Upper lobe of right lung (tissue), 1 donor: ENCODE measurements at places on chromosomes 7 and 10. TPM values are rescaled to one million over a fixed set of nuclear protein-coding genes. Genes with fewer than 3 reads are reported as not detected.
A peak's percentile ranks its signal among the peaks of the same experiment; 100 is the strongest.

TFEC gene
- 29.8 TPM for total RNA-seq

DNA sequence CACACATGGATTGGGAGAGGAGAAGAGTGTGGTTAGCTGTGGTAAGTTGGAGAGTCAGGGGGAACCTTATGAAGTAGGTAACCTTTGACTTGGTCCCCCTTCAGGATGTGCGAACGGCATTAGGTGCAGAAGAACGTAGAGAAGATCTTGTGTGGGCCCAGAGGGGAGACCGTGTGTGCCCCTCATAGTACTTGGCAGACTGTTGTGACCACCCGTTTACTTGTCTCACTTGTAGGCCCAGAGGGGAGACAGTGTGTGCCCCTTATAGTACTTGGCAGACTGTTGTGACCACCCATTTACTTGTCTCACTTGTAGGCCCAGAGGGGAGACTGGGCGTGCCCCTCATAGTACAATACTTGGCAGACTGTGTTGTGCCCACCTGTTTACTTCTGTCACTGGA is 2.6 kb downstream of the GTPBP4 start:
- H3K4me3 ChIP-seq: no peak overlapping the region
- H3K4me1 ChIP-seq: peaks cover 24% of the 10 kb centered on the region
- peak; percentile 46 for DNase-seq
- H3K27ac ChIP-seq: no peak overlapping the region
- no peaks in the 10 kb centered on the region for H3K27me3 ChIP-seq

- DNase-seq: no peak
- H3K36me3 ChIP-seq: no peaks in the 10 kb centered on the region
- peak overlapping the region; percentile 42 for H3K4me3 ChIP-seq
- H3K27me3 ChIP-seq: no peaks in the 10 kb centered on the region
- H3K27ac ChIP-seq: peak overlapping the region; percentile 28
Measured at GRCh38 chr7:111091593-111092358, 849 bp downstream of the LRRN3 start.

WEE2 gene
- total RNA-seq: not detected

DNA sequence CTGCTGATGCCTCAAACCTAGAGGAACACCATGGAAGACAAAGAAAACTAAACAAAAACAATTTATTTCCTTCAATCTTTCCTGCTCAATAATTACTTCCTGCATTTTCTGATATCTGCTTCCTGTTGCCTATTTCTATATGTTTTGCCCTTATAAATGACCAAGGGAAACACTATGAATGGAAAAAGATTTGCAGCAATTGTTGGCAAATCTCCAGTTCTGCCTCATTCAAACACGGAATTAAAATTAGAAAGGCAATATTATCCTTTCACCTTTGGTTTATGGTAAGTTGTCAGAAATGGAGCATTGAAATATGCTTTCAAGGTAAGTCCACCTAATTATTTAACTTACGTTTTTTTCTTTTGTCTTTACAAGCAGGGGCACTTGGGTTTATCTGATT is 552.2 kb upstream of the ANKRD30A start:
- no peak overlapping the region for H3K27ac ChIP-seq
- no peaks in the 10 kb centered on the region for H3K4me1 ChIP-seq

GRCh38 chr10:113705344-113705652 is 25.6 kb downstream of the CASP7 start:
- H3K36me3 ChIP-seq: peaks cover 8% of the 10 kb centered on the region
- no peak overlapping the region for H3K27ac ChIP-seq
- DNase-seq: no peak
- no peak overlapping the region for H3K4me3 ChIP-seq
- no peaks in the 10 kb centered on the region for H3K27me3 ChIP-seq

DNA sequence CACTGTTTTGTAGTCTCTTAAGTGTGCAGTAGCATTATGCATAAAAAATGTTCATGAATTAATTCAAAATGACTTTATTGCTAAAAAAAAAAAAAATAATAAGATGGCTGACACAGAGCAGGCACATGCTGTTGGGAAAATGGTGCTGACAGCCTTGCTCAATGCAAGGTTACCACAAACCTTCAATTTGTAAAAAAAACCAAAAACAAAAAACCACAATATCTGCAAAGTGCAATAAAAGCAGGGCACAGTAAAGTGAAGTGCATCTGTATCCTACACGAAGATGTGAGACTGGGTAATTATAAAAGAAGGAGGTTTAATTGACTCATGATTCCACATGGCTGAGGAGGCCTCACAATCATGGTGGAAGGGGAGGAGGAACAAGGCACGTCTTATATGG is 185.8 kb downstream of the USP6NL start:
- DNase-seq: no peak
- H3K36me3 ChIP-seq: no peaks in the 10 kb centered on the region
- H3K4me1 ChIP-seq: no peaks in the 10 kb centered on the region
- no peak overlapping the region for H3K4me3 ChIP-seq
- H3K27me3 ChIP-seq: no peaks in the 10 kb centered on the region

SLC26A3 gene
- total RNA-seq: not detected

DNA sequence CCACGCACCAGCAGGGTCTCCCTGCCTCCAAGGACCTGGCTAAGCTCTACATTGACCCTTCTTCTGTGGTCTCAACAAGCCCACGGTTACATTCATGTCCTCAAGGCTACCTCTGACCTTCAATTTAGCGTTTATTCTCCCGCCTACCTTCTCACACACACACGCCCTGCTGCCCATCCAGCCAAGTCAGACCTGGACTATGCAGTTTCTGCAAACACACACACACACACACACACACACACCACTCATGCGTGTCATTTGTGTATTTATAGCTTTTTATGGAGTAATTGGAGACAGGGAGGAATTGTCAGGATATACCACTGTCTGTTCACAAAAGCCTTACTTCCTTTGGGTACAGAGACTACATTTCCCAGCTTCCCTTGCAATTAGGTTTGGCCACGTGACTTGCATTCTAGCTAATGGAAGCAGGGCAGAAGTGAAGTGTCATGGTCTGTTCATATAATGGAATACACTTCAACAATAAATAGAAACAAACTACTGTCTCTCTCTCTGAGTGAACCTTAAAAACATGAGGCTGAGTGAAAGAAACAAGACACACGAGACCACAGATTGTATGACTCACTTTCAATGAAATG is 53.8 kb upstream of the CPXM2 start:
- no peak for DNase-seq
- H3K27ac ChIP-seq: no peak overlapping the region
- H3K36me3 ChIP-seq: no peaks in the 10 kb centered on the region
- no peaks in the 10 kb centered on the region for H3K27me3 ChIP-seq
- no peak overlapping the region for H3K4me3 ChIP-seq

DNA sequence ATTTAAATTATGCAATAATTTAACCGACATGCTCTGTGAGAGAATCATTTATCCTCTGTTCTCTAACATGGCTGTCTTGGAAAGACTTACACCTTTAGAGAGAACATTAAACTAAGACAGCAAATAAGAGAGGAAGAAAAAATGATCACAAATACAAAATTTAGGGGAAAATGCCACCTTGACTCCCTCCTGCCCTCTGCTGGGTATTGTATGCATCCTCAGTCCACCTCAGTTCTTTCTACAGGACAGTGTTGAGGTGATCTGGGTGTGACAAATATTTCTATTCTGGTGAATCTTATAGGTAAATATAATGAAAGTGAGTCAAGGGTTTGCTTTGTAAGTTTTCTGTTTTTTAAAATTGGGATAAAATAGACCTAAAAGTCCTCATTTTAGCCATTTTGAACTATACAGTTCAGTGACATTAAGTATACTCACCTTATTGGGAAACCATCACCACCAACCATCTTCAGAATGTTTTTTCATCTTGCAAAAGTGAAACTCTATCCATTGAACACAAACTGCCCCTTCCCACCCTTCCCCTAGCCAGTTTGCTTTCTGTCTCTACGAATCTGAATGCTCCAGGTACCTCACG is 61.5 kb upstream of the ELMO1 start:
- no peaks in the 10 kb centered on the region for H3K4me1 ChIP-seq
- no peaks in the 10 kb centered on the region for H3K36me3 ChIP-seq
- H3K27ac ChIP-seq: no peak overlapping the region
- DNase-seq: no peak
- no peak overlapping the region for H3K4me3 ChIP-seq

ZNF853 gene
- 5.2 TPM for total RNA-seq

PTPRZ1 gene
- total RNA-seq: 3.6 TPM

GRCh38 chr7:147971606-147972110 is 618.9 kb upstream of the C7orf33 start:
- no peak overlapping the region for H3K27ac ChIP-seq
- H3K4me1 ChIP-seq: no peaks in the 10 kb centered on the region
- no peaks in the 10 kb centered on the region for H3K36me3 ChIP-seq
- DNase-seq: no peak

GRCh38 chr10:126252884-126253610 is 135.2 kb downstream of the ADAM12 start:
- H3K4me1 ChIP-seq: no peaks in the 10 kb centered on the region
- H3K4me3 ChIP-seq: no peak overlapping the region
- no peaks in the 10 kb centered on the region for H3K36me3 ChIP-seq
- no peaks in the 10 kb centered on the region for H3K27me3 ChIP-seq
- DNase-seq: no peak

NACAD gene
- 2.3 TPM for total RNA-seq

DNA sequence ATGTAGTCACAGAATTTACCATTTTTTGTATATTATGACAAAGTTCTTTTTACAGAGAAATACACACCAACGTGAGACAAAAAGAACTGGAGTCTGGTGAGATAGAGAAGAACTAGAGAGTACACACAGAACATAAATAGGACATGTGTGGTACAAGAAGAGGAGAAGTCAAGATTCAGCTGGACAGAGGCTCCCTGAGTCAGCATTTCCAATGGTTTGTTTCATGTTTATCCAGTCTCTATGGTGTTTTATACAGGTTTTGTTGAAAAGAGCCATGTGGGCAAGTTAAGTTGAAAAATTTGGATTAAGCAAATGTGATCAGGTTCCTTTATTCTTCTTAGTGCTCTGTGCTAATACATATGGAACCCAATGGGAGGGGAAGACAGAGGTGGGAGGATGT is 105.5 kb upstream of the AKR1E2 start:
- H3K4me1 ChIP-seq: no peaks in the 10 kb centered on the region
- no peak overlapping the region for H3K27ac ChIP-seq
- no peaks in the 10 kb centered on the region for H3K27me3 ChIP-seq
- no peak overlapping the region for H3K4me3 ChIP-seq
- H3K36me3 ChIP-seq: no peaks in the 10 kb centered on the region
- no peak for DNase-seq

DNA sequence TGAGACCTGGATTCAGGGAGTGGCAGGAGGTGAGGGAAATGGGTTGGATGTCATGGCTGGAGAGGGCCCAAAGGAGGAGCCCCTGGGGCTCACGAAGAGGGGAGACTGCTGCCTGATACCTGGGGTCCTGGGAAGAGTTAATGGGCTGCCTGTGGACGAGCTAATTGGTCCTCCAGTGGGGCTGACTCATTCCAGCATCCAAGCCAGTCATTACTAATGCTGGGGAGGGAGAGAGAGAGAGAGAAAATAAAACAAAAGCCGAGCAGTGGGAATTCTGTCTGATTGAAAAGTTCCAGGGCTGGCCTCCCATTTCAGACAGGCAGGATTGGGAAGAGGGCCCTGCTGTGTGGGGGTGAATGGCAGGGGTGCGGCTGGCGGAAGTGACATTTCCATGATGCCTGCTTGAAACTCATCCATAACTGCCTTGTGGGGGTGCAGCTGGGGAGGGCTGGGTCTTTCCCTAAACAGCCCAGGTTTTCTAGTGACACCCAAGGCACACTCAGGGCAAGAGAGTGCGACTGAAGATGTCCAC is 297.8 kb downstream of the RPS24 start:
- H3K27me3 ChIP-seq: no peaks in the 10 kb centered on the region
- H3K27ac ChIP-seq: no peak overlapping the region
- no peaks in the 10 kb centered on the region for H3K36me3 ChIP-seq
- H3K4me1 ChIP-seq: peaks cover 4% of the 10 kb centered on the region
- H3K4me3 ChIP-seq: no peak overlapping the region

GRCh38 chr10:123134343-123134914 is 1.3 kb upstream of the HMX3 start:
- peaks cover 44% of the 10 kb centered on the region for H3K4me1 ChIP-seq
- H3K27me3 ChIP-seq: peaks cover 99% of the 10 kb centered on the region
- H3K27ac ChIP-seq: no peak overlapping the region
- no peak overlapping the region for H3K4me3 ChIP-seq
- DNase-seq: no peak

SOSTDC1 gene
- total RNA-seq: 3.7 TPM

DNA sequence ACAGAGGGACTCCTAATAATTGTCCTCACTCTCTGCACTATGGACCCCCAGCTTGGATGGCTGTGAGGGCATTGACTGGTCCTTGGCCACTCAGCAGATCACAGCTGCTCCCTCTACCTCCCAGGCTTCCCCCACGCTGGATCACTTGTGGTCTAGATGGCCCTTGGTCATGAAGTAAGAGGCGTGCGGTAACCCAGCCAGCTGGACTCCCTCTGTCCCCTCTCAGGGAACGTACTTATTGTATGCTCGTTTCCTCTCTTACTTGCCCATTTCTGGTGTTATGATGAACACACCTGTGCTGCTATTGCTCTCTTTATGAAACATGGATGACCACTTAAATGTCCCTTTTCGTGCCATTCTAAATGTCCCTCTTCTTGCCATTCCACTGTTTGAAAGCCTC is 19.3 kb downstream of the ADAMTS14 start:
- H3K27ac ChIP-seq: no peak overlapping the region
- H3K4me1 ChIP-seq: no peaks in the 10 kb centered on the region

PCLO gene
- total RNA-seq: 5.3 TPM

DNA sequence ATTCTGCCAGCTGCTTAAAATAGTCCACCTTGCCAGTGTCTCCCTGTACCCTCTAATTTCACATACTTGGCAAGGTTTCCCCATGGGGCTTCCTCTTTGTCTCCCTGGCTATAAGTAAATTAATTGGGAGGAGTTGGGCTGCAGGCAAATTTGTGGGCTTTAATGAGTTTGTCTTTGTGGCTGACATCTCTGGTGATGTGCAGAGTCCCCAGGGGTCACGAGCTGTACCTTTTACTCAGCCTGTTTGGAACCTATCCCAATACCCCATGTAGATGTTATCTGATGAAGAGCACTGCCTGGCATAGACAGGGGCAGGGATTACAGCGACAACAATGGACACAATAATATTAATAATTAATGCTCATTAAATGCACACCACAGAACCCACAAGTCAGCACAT is 132.5 kb downstream of the SLIT1 start:
- no peak overlapping the region for H3K4me3 ChIP-seq
- DNase-seq: no peak
- no peaks in the 10 kb centered on the region for H3K27me3 ChIP-seq
- H3K27ac ChIP-seq: no peak overlapping the region

GRCh38 chr10:1094112-1095057 is 38.2 kb downstream of the WDR37 start:
- H3K4me1 ChIP-seq: no peaks in the 10 kb centered on the region
- no peak overlapping the region for H3K27ac ChIP-seq
- peaks cover 83% of the 10 kb centered on the region for H3K36me3 ChIP-seq
- no peaks in the 10 kb centered on the region for H3K27me3 ChIP-seq
- H3K4me3 ChIP-seq: no peak overlapping the region
- DNase-seq: no peak

- DNase-seq: no peak
- peaks cover 8% of the 10 kb centered on the region for H3K27me3 ChIP-seq
- H3K36me3 ChIP-seq: no peaks in the 10 kb centered on the region
Measured at GRCh38 chr7:98046816-98047215, 56.8 kb upstream of the OCM2 start.
